Fibroblast of the conjunctiva (primary cell): ENCODE measurements at places on chromosomes 4 and X.
A peak's percentile ranks its signal among the peaks of the same experiment; 100 is the strongest.

- DNase-seq: peak; percentile 74
These were observed 26.7 kb downstream of the SH3RF1 start for GRCh38 chr4:169243825-169244609.

GRCh38 chr4:108868606-108869227, 105.9 kb upstream of the ETNPPL start:
- no peak for DNase-seq

- DNase-seq: no peak
These were observed 834 bp downstream of the NHS start for GRCh38 chrX:17375637-17376430.

DNA sequence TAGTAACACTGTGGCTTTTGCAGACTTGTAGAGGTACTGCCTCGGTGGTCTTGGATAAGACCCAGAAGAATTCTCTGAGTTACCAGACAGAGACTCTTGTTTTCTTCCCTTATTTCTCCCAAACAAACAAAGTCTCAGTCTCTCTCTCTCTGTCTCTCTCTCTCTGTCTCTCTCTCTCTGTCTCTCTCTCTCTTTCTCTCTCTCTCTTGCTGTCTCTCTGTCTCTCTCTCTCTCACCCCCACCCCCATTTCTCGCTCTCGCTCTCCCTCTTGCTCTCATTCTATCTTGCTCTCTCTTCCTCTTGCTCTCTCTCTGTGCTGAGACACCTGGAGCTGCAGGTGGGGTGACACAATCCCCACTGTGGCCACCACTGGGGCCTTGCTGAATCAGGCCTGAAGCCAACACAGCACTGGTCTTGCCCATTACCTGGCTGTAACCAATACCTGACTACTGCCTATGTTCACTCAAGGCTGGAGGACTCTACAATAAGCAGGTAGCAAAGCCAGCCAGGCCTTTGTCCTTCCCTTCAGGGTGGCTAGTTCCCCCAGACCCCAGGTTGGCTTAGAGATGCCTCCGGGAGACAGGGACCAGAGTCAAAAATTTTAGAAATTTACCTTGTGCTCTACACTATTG, 12.3 kb downstream of the LOC101059915 start:
- no peak for DNase-seq

- DNase-seq: no peak
These were observed 118.6 kb downstream of the PALLD start for GRCh38 chr4:168615294-168616065.

DNA sequence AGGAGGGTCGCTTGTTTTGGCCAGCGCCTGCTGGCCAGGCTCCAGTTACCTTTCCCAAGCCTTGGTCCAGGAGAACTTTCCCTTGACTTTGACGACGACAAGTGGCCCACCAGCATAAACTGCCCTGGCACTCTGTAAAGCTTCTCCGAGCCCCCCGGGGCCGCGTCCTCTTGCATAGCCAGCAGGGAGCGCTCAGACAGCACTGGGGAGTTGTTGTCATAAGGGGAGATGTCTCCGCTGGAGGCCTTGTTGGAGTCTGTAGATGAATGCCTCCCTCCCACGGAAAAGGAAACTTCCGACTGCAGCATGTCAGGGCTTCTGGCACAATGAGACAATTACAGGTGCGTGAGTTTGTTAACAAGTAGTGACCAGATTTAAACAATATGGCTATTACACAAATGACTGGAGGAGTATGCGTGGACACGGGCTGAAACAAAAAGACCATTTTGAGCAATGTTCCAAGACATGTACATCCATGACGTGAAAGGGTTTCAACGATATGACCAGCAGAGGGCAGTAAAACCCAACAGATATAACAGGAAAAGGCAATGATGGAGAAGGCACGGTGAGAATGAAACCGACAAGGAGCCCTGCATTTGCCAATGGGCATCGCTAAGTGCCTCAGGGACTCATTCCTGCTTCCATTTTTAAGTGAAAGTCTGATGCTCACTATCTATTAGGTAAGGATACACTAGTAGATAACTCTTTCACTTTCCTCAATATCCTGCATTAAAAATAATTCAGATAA, 33.0 kb downstream of the HCCS start:
- DNase-seq: peak; percentile 74

DNA sequence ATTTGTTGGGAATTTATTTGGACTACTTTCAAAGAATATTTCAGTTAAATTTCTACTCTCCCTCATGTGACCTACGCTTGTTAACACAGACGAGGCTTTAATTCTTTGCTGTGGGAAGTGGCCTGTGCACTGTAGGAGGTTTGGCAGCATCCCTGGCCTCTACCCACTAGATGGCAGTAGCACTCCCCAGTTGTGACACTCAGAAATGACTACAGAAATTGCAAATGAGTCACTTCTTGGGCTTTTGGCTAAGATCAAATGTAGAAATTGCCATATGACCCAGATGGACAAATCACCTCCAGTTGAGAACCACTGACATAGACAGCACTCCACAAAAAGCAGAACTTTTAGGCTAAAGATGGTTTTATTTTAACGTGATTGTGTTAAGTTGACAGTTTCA, 22.1 kb downstream of the PIR start:
- DNase-seq: peak; percentile 37

DNA sequence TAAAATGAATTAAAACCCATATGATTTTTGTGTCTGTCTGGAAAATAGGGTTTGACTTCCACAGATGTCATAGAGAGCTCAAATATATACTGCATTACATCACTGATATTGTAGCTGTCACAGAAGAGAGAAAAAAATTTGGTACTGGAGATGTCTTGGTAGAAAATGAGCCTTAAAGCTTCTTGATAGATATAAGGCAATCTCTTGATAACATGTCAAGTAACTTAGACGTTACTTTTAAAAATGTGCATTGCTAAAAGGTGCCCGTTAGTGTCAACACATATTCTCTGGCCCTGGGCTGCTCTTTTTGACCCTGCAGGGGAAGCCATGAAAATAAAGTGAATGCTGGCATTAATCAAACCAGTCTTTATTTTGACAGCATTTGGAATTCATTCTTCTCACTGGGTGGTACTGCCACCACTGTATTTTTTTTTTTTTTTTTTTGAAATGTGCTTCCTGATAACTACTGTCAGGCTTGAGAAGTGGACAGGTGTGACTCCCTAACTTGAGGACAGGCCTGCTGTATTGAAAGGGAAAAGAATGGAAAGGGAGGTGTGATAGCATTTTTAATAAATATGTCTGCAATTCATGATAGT, 53.0 kb upstream of the RAPGEF2 start:
- no peak for DNase-seq
